Epithelial cell of prostate (primary cell): ENCODE measurements at places on chromosomes 6 and 20.

DNA sequence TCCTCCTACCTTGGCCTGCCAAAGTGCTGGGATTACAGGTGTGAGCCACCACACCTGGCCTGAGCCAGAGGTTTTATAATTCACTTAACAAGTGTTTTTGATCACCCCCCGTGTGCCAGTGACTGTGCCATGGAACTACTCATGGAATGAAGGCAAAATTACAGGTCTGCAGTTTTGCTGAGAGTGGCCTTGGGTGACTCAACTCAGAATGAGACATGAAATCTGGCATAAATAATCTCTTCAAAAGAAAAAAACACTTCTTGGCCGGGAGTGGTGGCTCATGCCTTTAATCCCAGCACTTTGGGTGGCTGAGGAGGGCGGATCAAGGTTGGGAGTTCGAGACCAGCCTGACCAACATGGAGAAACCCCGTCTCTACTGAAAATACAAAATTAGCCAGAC lies 166.9 kb upstream of the SALL4 start:
- no peak for DNase-seq

DNA sequence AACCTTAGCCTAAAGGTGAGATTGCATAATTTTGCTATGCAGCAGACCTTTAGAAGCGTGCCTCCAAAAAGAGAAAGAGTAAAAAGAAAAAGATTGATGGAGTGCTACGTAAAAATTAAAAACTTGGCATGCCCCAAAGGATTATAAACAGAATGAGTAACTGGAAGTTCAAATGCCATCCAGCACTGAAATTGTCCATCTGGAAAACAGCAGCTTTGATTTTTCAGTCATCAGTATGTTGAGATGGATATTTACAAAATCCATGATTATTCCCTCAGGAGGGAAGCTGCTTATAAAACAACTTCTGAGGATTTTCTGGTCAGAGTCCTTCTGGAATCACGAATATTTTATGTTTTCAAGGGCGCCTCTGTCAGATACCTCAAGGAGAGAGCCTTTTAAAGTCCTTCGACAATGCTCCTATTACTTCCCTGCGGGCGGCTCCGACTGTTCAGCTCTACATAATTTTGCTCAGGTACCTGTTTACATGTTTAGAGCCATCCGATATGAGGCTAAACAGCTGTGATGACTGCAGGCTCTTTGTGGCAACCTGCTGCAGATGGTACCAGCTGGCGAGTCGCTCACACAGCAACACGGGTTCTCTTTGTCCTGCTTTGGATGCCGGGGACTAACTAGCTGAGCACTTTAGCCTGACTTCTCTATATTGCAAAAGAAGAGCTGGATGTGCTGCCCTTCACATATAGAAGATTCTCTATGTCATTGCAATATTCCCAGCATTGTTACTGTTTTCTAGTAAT lies 83.3 kb downstream of the RCAN2 start:
- DNase-seq: no peak

- no peak for DNase-seq
These were observed 698.1 kb downstream of the DHX35 start for GRCh38 chr20:39660226-39660625.

- DNase-seq: no peak
These were observed 14.5 kb upstream of the SIRPG start for GRCh38 chr20:1671891-1672669.

GRCh38 chr6:105069821-105070445 lies 109.9 kb downstream of the POPDC3 start:
- no peak for DNase-seq

DNA sequence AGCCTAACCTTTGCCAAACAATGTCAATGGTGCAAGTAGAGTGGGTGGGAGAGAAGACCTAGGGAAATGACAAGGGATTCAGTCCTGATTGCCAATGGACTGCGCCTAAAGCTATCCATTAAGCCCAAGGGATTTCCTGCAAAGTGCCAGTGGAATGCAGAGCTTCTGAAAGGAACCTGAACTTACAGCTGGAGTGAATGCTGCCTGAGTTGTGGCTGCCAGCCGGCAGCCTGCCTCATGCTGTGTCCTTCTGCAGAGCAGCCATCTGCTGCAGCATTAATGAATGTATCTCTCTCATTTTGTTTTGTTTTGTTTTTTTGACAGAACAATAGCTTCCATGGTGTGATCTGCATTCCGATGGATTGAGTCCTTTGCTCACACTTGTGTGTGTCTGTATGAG lies 44.7 kb downstream of the SLC35F1 start:
- DNase-seq: no peak
